ENCODE measurements at places on chromosomes 5 and 9. TPM values are rescaled to one million over a fixed set of nuclear protein-coding genes. Genes with fewer than 3 reads are reported as not detected.

CCNH gene
- 37.7 TPM for total RNA-seq

ZDHHC11B gene
- 1.5 TPM for total RNA-seq

SARDH gene
- 0.07 TPM for total RNA-seq

PLPPR1 gene
- total RNA-seq = not detected

CTXN3 gene
- total RNA-seq = not detected

FOXD4L6 gene
- total RNA-seq = 0.06 TPM

LCN10 gene
- 0.14 TPM for total RNA-seq

RLN2 gene
- 0.28 TPM for total RNA-seq

ZNF474 gene
- total RNA-seq = 0.22 TPM

MED22 gene
- 32.2 TPM for total RNA-seq

PTPRD gene
- 0.35 TPM for total RNA-seq

DEPDC1B gene
- total RNA-seq = 15.4 TPM

CBY3 gene
- total RNA-seq = not detected

ANKRD34B gene
- 0.03 TPM for total RNA-seq

OR1J2 gene
- not detected for total RNA-seq

CER1 gene
- not detected for total RNA-seq

ADGRD2 gene
- total RNA-seq = 0.03 TPM

PCDHA5 gene
- total RNA-seq = 0.70 TPM

ADGRV1 gene
- 0.50 TPM for total RNA-seq

GABRA1 gene
- total RNA-seq = not detected

IPPK gene
- 13.3 TPM for total RNA-seq

CDO1 gene
- not detected for total RNA-seq

FOXD4 gene
- 0.13 TPM for total RNA-seq

SURF6 gene
- total RNA-seq = 25.0 TPM

FOXD4L3 gene
- total RNA-seq = 0.14 TPM

WDR31 gene
- 0.96 TPM for total RNA-seq

TAS2R1 gene
- total RNA-seq = not detected

NSG2 gene
- total RNA-seq = not detected

SEMA5A gene
- total RNA-seq = under 0.01 TPM

CRB2 gene
- total RNA-seq = 0.13 TPM

PLPP1 gene
- total RNA-seq = 34.5 TPM

LCN6 gene
- not detected for total RNA-seq

TMEFF1 gene
- 1.3 TPM for total RNA-seq

FAT2 gene
- total RNA-seq = 0.01 TPM

RXRA gene
- 30.7 TPM for total RNA-seq

ALDH7A1 gene
- total RNA-seq = 74.9 TPM

PCAT7 gene
- 0.62 TPM for total RNA-seq

ARHGAP26 gene
- total RNA-seq = 8.2 TPM

PCDHGB5 gene
- total RNA-seq = 1.9 TPM

PTAR1 gene
- 10.3 TPM for total RNA-seq

ECM2 gene
- total RNA-seq = 0.17 TPM

MLLT3 gene
- 17.4 TPM for total RNA-seq

KCNIP1 gene
- not detected for total RNA-seq

SLC6A19 gene
- 0.62 TPM for total RNA-seq

TRUB2 gene
- 49.1 TPM for total RNA-seq

SSNA1 gene
- 157 TPM for total RNA-seq

PHF19 gene
- 89.0 TPM for total RNA-seq

SPATA31C1 gene
- not detected for total RNA-seq

FER gene
- 4.9 TPM for total RNA-seq

AGGF1 gene
- 12.9 TPM for total RNA-seq

CYLC2 gene
- not detected for total RNA-seq

MEF2C gene
- total RNA-seq = 0.02 TPM

CCL28 gene
- 0.06 TPM for total RNA-seq

GFM2 gene
- total RNA-seq = 19.1 TPM

NRG2 gene
- 2.5 TPM for total RNA-seq

Data from A549 treated with AZD2906 at 1 μM for 4 hours (cell line).